Activated CD4-positive, alpha-beta T cell treated with anti-CD3 and anti-CD28 coated beads for 1 hour (primary cell): ENCODE measurements at places on chromosomes 12 and 14.

DNA sequence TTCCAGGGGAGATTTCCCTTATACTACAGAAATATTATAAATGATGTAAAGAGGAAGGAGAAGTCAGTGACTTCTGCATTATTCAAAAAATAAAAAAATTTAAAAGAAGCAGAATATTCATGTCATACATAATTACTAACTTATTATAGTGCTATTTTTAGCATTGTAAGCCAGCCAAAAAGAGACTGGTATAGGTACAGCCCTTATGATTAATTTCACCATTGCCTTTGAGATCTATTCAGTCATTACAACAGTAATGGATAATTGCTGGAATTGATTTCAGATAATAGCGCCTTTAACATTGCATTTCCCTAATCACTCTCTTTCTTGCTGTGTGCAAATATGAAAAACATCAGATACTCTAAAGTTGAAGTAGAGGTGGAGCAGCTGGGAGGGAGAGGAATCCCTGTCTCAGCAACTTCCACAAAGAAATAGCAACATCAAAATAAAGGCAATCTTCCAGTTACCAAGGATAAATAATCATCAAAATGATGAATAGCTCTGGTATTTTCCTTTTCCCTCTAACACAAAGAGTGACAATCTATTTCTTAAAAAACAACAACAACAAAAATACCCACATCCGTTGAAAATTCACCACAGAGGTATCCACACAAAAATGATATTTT, 71.8 kb upstream of the OVCH1 start:
- DNase-seq: no peak

- DNase-seq: no peak
These were observed 6.5 kb downstream of the SLC8B1 start for GRCh38 chr12:113328368-113328889.

- no peak for DNase-seq
These were observed 20.5 kb downstream of the CKB start for GRCh38 chr14:103501921-103502669.

GRCh38 chr14:36647824-36648753, 13.6 kb upstream of the PAX9 start:
- no peak for DNase-seq

GRCh38 chr14:78157494-78158437, 12.4 kb upstream of the NRXN3 start:
- DNase-seq: no peak

- DNase-seq: no peak
These were observed 295.2 kb downstream of the SLC16A7 start for GRCh38 chr12:59890896-59891579.

DNA sequence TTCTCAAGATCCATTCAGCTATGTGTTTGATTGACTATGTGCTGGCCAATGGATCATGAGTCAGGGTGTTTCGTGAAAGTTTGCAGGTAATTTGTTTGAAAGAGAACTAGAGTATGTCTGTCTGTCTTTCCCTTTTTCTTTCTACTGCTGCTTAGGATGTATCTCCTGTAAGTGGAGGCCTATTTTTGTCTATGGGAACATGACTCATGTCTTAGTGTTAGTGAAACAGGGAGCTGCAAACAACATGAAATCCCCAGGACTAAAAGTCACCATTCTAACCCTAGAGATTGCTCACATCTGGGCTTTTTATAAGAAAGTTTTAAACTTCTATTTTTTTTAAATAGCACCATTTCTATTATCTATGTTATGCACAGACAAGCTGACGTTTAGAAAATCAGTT, 333.0 kb downstream of the CCER1 start:
- no peak for DNase-seq

- DNase-seq: no peak
These were observed 377.4 kb downstream of the NAV3 start for GRCh38 chr12:78208092-78208491.
